ENCODE measurements at places on chromosomes 2 and 18. TPM values are rescaled to one million over a fixed set of nuclear protein-coding genes. Genes with fewer than 3 reads are reported as not detected.

- no peak for DNase-seq
Observed at GRCh38 chr2:75562513-75562864, 1.8 kb upstream of the EVA1A start.

DNA sequence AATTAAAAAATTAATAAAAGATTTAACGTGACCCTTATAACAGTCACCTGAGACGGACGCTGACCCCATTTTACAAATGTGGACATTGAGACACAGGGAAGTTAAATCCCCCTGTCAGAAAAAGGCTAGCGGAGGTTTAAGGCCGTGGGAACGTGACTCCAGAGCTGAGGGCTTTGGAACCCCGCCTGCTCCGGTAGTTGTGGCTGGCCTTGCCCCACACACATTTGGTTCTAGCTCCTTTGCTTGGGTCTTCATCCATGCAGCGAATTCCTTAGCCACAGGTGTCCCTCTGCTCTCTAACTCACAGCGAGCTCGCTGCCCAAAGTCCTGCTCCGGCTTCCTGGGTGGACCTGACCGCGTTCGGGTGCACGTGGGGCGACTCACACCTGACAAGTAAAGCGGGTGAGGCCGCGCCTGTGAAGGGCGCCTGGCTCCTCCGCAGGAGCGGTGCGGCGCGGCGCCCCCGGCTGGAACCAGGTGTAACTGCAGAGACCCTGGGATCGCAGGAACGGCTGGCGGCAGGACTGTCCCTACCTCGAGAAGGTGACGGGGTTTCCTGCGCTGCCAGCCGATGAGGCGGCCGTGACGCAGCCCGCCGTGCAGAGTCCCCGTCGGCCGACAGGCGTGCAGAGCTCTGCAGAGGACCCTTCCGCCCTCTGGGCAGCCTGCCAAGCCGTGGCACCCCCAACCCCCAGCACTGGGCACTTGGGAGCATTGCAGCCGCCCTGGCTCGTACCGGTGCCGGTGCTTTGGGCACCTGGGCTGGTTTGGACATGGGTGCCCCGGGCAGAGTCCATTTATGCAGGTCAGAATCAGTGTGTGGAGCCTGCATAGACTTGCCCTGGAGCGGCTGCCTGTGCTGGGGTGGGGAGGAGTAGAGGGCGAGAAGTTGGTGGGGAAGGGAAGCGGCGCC lies 2.4 kb upstream of the PROC start:
- DNase-seq, result no peak

GRCh38 chr2:233531955-233532354 lies 34.6 kb downstream of the USP40 start:
- DNase-seq, result no peak

TNFAIP6 gene
- 2.3 TPM for polyA plus RNA-seq

Data from renal cortex interstitium (tissue), 15 donors.